ENCODE measurements at places on chromosomes 11 and 22.

DNA sequence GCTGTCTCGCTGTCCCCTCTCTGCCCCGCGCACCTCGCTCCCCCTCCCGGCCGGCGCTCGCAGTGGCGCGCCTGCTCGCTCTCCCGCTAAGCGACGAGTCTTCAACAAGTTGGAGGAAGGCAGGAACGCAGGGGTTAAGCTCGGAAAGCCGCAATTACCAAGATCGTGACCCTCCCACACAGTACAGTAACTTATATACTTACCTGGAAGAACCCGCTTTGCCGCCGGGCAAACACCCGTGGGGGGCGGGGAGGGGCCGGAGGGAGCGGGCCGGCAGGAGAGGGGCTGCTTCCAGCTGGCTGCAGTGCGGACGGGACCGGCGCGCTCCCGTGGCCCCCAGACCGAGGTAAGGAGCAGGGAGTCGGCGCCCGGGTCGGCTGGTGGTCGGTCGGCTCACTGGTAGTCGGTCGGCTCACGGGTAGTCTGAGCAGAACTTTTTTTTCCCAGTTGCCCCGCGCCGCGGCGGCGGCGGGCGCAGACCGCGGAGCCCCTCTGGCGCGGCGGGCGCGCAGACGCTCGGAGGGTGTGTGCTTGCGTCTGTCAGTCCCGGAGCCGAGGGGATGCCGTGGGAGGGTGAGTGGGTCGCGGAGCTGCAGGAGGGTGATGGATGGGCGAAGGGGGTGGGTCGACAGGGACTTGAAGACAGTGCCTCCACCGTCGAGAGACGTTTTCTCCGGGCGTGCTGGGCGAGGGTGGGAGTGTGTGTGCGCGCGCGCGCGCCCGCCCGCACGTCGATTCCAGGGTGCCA lies 101.2 kb upstream of the HSD17B12 start:
- peaks cover 32% of the 10 kb centered on the region for H3K4me1 ChIP-seq
- H3K27ac ChIP-seq = no peak overlapping the region
- H3K36me3 ChIP-seq = no peaks in the 10 kb centered on the region
- peaks cover 91% of the 10 kb centered on the region for H3K27me3 ChIP-seq
- DNase-seq = no peak

GRCh38 chr11:134800826-134801225 lies 388.8 kb upstream of the B3GAT1 start:
- no peak overlapping the region for H3K27ac ChIP-seq
- H3K36me3 ChIP-seq = no peaks in the 10 kb centered on the region
- H3K27me3 ChIP-seq = peaks cover 9% of the 10 kb centered on the region

GRCh38 chr11:68954836-68955606 lies 25.8 kb downstream of the MRGPRD start:
- no peak for DNase-seq
- no peaks in the 10 kb centered on the region for H3K27me3 ChIP-seq
- no peak overlapping the region for H3K27ac ChIP-seq
- H3K4me1 ChIP-seq = no peaks in the 10 kb centered on the region
- H3K36me3 ChIP-seq = no peaks in the 10 kb centered on the region

GRCh38 chr11:13958641-13959400 lies 3.7 kb upstream of the SPON1 start:
- no peak for DNase-seq
- H3K27ac ChIP-seq = no peak overlapping the region

- peaks cover 21% of the 10 kb centered on the region for H3K36me3 ChIP-seq
- peak overlapping the region; percentile 8 for H3K27ac ChIP-seq
- H3K27me3 ChIP-seq = no peaks in the 10 kb centered on the region
- DNase-seq = no peak
- no peak overlapping the region for H3K4me3 ChIP-seq
These were observed 32.1 kb downstream of the RAB30 start for GRCh38 chr11:83039566-83039965.

DNA sequence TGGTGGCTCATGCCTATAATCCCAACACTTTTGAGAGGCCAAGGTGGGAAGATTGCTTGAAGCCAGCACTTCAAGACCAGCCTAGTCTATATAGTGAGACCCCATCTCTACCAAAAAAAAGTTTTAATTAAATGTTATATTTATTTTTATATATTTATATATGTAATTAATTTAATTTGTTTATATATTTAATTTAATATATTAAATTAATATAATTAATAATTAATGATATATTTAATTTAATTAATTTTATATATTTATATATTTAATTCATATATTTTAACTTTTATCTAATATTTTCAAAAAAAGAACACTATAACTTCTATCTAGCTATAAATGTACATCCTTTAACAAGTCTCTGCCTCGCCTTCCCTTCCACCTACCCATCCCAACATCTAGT lies 104.8 kb downstream of the PAX6 start:
- DNase-seq = no peak
- H3K4me1 ChIP-seq = no peaks in the 10 kb centered on the region
- no peak overlapping the region for H3K27ac ChIP-seq
- no peaks in the 10 kb centered on the region for H3K36me3 ChIP-seq
- no peak overlapping the region for H3K4me3 ChIP-seq

All from activated T-helper 2 cell treated with anti-CD3 and anti-CD28 coated beads, Interferon-gamma antibody, Interleukin-2, Interleukin-4, amounts not matched to agents 10 μg/mL and 5 μg/mL and 100 μg/mL, durations not matched to agents 14 hours and 24 hours and 36 hours (primary cell).